ENCODE measurements at places on chromosomes 7 and 10.

DNA sequence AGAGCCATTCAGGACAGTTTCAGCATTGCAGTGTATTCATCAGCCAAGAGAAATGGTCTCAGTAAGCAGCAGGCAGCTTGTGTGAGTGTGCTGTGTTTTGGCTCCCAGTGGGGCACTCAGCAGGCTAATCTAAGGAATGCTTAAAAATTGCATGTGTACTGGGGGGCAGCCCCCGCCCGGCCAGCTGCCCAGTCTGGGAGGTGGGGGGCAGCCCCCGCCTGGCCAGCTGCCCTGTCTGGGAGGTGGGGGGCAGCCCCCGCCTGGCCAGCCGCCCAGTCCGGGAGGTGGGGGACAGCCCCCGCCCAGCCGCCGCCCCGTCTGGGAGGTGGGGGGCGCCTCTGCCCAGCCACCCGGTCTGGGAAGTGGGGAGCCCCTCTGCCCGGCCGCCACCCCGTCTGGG is 116.2 kb downstream of the GRID1 start:
- no peak for DNase-seq

DNA sequence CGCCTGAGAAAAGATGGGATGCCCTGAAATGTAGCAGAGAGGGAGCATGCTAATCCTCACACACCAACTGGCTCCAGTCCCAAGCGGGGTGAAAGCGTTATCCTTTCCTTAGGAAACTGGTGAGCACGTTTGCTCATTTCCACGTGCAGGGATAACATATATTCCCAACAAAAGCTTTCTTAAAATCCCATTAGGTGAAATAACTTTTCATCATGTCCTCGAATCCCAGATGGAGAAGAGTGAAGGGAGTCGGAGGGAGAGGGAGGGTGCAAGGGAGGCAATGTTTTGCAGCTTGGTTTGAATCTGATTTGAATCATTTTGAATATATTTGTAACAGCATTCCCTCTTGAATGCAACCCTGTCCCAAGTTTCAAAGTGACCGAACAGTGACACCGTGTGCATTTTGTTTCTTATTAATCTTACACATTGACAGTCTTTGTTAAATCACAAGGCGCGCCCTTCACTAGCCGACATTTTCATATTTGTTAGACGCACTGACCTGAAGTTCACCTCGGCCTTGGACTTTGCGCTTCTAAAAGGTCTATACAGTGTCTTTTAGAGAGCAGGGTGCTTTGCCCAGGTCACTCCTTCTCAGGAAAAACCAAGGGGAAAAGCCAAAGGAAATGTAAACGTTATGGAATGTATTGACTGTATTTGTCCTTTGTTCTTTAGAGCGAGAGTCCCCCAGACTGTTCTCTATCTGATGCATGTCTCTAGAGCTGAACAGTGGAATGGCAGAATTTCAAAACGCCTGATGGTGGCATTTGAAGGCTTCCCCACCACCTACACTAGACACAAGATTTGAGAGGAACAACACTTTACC is 3.1 kb upstream of the HOXA4 start:
- DNase-seq, result no peak

DNA sequence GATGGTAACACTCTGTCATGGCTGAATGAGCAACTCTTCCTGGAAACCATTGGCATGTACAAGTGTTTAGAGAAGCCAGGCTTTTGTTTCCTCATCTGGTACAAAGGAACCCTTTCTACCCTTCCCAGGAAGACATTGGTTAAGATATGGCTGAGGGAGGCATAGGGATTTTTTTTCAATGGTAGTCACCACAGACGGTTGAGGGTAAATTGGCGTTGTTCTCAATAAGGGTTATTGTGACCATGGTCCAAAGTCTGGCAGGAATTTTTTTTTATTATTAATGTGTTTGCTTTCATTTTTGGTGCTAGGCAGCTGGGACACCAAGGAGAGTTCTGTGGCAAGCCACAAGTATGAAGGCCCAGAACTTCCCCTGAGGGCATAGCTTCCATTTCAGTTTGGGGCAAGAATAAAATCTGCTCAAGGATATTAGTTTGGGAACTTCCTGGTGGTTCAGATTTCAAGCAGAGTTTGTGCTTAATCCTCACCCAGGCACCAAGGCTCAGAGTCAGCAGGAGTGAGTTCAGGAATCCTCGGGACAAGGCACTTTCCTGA is at the start of gene PLEKHS1:
TSS of gene PLEKHS1 (plus strand) at position 502 of the 552 bp plus-strand sequence. CDS start 3,596 bp downstream, outside the sequence.
- DNase-seq, result no peak

DNA sequence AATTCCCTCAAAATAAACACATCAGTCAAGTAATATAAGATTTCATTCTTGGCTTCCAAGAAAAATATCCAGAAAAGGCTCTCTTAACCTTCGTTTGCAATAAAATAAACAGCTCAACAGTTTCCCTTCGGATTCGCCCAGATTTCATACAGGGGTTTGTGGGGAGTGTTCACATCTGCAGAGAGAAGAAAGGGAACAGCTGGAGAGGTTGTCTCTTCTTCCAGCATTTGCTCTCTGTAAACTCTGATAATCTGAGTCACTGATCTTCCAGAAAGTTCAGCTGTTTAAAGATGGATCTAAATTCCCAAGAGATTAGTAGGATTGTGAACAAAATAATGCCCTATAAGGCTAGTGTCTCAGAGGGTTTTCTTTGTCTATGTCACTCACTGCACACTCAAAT is 277.9 kb downstream of the HPSE2 start:
- DNase-seq, result no peak

GRCh38 chr7:1516586-1517251 is 12.5 kb upstream of the INTS1 start:
- DNase-seq, result no peak

GRCh38 chr10:61754587-61755550 is 92.1 kb downstream of the CABCOCO1 start:
- no peak for DNase-seq

- DNase-seq, result no peak
These were observed 280.1 kb downstream of the FRMD4A start for GRCh38 chr10:14050598-14050997.

DNA sequence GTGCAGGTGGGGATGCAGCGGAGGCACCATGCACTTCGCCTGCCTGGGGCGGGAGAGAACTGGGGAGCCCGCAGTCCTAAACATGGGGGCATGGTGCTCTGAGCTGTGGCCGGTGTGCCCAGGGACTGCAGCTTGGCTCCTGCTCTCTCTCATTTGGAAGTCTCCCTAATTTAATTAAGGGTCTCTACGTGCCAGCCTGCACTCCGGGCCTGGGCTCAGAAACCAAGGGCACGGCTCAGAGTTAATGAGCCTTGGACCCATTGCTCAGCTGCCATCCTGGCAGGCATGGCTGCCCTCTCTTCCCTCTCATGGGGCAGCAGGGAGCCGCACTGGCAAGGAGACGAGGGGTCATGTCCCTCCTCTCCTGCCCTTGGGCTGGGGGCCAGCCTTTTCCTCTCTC is 115.6 kb downstream of the CDH23 start:
- DNase-seq, result no peak

GRCh38 chr7:42925630-42926029 is 6.3 kb downstream of the PSMA2 start:
- DNase-seq, result no peak

DNA sequence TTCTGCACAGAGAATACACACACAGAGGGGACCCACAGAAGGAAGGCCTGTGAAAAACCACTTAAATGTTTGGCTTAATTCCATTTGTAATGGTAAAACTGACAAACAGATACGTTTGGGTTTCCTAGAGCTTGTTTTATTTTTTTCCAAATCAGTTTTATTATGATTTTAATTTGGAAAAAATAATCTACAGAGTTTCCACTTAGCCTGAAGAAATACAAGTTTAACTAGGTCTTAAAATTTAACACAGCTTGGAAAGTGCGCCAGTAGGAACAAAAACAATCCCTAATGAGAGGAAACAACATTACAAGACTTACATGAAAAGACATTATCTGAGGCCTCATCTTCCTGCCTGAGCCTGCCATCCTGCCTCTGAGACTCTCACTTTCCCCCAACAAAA is 58.5 kb upstream of the CARD11 start:
- no peak for DNase-seq

DNA sequence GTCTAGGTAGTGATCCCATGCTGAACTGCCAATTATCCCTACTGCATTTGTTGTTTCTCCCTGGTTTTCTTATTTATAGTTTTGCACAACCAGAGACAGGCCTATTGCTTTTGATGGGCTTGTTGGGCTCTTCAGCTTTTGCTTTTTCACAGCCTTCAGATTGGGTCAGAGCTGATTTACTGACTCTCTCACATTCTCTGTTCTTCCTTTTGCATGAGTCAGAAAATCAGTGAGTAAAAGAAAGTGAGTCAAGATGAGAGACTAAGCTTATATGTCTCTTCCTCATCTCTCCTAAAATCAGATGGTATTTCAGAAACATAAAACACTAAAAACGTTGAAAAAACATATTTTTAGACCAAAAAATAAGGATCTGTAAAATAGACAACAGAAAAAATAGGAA is 1135.4 kb downstream of the XPNPEP1 start:
- no peak for DNase-seq

- no peak for DNase-seq
These were observed 30.7 kb downstream of the WDR86 start for GRCh38 chr7:151379193-151379520.

- no peak for DNase-seq
These were observed 215.8 kb downstream of the FOXP2 start for GRCh38 chr7:114630201-114630990.

GRCh38 chr7:29569648-29570047 is 6.0 kb downstream of the PRR15 start:
- no peak for DNase-seq

DNA sequence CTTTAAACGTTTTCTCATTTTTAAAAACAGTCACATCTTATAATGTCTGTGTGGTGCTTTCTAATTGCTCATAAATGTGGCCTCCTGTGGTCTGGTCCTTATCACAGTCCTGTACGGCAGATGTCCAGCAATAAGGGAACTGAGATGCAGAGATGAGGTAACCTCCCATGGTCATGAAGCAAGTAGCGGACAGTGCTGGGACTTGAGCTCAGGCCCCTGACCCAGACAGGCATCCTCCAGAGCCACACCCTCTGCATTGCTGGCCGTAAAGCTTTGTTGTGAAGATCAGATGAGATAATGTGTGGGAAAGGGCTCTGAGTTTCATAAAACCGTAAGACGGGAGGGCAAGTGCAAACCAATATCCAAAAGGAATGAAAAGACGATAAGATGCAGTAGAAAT is 48.2 kb downstream of the DYNC2I1 start:
- no peak for DNase-seq

- no peak for DNase-seq
These were observed 73.3 kb upstream of the FHIP2A start for GRCh38 chr10:114748241-114748640.

DNA sequence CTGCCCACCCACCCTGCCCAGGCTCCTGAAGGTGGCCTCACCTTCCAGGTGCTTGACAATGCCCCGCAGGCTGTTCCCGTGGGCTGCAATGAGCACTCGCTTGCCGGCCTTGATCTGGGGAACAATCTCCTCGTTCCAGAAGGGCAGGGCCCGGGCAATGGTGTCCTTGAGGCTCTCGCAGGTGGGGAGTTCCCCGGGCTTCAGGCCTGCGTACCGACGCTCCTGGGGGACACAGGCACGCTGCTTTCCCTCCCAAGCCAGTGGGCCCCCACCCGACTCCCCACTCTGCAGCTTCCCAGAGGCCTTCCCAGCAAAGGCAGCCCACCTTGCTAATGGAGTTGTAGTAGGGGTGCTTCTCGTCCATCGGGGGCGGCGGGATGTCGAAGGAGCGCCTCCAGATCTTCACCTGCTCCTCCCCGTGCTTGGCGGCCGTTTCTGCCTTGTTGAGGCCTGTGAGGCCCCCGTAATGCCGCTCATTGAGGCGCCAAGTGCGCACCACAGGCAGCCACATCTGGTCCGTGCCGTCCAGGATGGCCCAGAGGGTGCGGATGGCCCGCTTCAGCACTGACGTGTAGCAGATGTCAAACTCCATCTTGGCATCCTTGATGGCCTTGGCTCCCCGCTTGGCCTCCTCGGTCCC is 456 bp downstream of the PGAM2 start:
- DNase-seq, result peak; percentile 24

GRCh38 chr10:119831656-119832055 is 41.0 kb downstream of the MCMBP start:
- no peak for DNase-seq

DNA sequence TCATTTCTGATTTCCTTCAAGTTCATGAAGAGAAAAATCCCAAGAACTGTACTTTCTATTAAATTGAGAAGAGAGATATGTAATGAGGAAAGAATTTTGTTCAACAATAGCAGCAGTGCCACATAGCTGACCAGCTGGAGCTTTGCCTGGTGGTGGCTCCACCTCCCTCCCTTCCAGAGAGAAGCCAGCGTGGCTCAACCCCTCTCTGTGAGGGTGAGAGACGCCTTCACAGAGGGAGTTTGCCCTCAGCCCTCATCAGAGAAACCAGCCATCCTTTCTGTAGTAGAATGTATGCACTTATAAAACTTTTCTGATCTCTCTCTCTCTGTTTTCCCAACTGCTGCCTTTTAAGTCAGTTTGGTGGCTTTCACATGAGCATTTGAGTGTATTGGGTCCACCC is 20.5 kb upstream of the COL1A2 start:
- no peak for DNase-seq

- no peak for DNase-seq
These were observed 64.3 kb upstream of the PCGF5 start for GRCh38 chr10:91156196-91156595.

GRCh38 chr7:98978672-98979071 is 100.3 kb downstream of the TRRAP start:
- no peak for DNase-seq

GRCh38 chr7:108330227-108330626 is 126.0 kb downstream of the NRCAM start:
- no peak for DNase-seq

- DNase-seq, result no peak
These were observed 13.6 kb downstream of the VPS50 start for GRCh38 chr7:93245525-93246432.

DNA sequence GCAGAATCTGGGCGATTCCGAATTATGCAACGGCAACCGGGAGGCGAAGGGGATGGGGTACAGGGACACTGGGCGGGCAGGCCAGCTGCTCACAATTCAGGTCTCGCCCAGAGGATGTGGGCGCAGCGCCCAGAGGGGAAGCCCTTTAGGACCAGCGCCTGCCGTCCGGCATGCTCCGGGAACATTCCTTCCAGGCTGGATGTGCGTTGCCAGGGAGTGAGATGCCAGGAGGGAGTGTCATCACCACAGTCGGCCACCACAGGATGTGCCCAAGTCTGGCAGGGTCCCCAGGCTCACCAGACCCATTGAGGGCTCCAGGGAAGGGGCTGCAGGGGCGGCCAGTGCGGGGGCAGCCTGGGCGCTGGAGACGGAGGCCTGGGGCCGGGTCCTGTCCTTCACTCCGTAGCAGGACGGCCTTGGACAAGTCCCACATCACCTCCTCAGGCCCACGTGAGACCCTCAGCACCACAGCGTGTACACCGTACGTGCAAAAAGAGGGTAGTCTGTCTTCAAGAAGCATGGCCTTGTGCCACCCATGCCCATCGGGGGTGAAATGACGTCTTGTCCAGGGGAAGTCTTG is 63.9 kb downstream of the FOXL3 start:
- DNase-seq, result no peak

- DNase-seq, result no peak
These were observed 218.8 kb upstream of the FRMD4A start for GRCh38 chr10:14549496-14549895.

All from stimulated activated CD4-positive, alpha-beta T cell treated with anti-CD3 and anti-CD28 coated beads, Interleukin-12 subunit alpha, Interleukin-12 subunit beta, amount 100 ng/mL, for 4 hours (primary cell).